ENCODE measurements at places on chromosomes 1 and 21.
A peak's percentile ranks its signal among the peaks of the same experiment; 100 is the strongest.

DNA sequence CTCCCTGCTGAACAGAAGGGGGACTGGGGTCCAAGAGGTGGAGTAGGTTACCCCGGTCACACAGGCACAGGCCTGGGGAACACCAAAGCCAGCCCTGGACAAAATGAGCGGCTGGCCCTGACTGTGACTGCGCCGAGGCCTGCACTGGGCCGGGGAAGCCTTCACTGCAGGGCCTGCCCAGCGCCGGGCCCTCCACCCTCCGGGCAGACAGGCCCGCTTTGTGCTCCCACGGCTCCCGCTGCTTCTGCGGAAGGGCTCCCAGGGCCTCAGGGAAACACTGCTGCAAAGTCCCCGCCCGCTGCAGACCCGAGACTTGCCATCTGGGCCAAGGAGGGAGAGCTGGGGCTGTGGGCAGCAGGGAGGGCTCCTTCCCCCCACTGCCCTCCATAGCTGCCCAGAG, 35.3 kb downstream of the MEGF6 start:
- no peak for DNase-seq

DNA sequence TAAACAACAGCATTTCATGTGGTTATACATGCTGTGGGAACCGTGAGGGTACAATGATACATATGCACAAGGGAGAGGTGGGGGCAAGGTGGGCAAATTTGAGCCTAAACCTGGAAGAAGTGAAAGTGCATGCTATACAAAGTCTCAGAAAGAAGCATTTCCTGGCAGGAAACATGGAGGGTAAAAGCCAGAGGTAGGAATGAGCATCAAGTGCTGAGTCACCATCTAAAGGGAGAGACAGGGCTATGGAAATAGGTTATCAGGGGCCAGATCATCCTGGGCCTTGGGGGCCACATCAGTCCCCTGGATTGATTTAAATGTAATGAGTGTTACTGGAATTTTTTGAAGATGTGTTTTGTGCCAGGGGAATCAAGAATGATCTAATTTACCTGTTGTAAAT, 60.1 kb upstream of the DAB1 start:
- no peak for DNase-seq

DNA sequence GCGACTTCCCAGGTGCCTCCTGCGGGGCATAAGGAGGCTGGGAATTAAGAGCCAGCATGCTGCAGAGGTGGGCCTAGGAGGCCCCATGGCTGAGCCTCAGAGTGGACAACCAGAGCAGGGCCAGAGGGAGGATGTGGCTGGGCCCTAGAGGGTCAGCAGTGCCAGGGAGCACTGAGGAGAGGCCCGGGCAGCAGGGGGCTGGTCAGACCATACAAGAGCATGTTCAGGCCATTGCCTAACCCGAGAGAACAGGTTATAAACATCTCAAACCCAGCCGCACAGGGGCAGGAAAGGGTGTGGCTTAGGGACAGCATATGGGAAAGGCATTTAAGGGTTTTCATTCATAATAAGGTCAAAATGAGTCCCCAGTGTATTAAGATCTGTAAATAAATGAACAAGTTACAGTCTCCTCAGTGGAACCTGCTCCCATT, 51.1 kb downstream of the IER5 start:
- DNase-seq, result peak; percentile 55

- DNase-seq, result no peak
Observed at GRCh38 chr1:46448109-46448911, 41.3 kb upstream of the DMBX1 start.

Data from HS-27A (cell line).